ENCODE measurements at places on chromosomes 6 and 20.

GRCh38 chr20:51129147-51129776 lies 106.4 kb upstream of the KCNG1 start:
- no peak for DNase-seq

- DNase-seq: peak; percentile 44
Observed at GRCh38 chr20:61886721-61887595, 178.7 kb downstream of the TAF4 start.

DNA sequence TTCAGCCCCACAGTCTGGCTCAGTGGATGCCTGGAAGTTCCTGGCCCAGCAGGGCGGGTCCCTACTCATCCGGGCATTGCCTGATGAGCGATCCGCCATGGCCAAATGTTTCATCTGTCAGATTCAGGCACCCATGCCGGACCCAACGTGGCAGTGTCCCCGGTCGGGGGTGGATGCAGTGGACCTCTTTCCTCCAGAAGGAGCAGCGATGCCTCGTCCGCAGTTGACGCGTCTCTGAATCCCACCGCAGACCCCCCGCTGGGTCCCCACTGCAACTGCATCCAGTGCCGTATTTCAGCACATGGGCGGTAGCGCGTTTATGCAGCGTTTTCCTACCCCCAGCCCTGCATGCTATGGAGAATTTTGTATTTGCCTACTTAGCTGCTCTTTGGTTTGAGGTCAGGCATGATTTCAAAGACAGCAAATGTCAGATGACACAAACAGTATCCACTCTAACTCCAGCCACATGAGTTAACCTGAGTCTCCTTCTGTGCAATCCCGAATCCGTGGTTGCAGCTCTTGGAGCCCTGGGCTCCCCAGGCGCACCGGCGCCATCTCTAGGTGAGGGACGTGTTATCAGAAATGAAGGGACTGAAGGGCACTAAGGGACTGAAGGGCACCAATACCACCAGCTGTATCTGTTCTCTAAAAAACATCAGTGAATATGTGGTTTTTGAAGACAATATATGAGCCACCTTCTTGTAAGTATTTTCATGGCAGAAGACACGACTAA lies 72.6 kb upstream of the THBS2 start:
- DNase-seq: peak; percentile 65

GRCh38 chr6:14867802-14868201 lies 378.1 kb upstream of the JARID2 start:
- DNase-seq: no peak

DNA sequence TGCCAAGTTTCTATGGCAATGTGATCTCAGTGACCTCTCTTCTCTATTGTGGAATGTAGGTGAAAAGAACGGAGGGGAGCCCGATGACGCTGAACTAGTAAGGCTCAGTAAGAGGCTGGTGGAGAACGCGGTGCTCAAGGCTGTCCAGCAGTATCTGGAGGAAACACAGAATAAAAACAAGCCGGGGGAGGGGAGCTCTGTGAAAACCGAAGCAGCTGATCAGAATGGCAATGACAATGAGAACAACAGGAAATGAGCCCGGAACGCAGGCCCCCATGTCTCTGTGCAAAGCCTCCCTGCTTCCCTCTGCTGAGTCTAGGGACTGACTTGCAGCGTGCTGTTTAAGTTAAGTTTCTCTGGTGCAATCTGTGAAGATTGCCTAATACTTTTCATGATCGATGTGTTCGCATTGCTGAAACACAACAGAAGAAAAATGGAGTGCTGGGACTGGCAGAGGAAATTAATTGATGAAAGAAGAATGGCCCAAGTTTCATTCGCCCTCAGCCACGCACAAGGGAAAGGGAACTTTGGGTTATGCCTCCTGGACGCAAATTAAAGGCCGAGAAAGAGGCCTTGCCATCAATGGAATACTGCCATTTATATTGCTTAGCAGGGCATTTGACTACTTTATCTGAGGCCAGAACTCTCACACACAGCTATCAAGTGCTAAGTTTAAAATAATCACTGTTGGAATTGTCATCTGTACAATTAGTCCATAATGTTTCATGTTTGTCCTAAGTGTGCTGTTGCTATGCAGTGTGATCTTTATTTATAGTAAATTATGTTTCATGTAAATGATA lies 146.4 kb downstream of the AKAP7 start:
- no peak for DNase-seq

DNA sequence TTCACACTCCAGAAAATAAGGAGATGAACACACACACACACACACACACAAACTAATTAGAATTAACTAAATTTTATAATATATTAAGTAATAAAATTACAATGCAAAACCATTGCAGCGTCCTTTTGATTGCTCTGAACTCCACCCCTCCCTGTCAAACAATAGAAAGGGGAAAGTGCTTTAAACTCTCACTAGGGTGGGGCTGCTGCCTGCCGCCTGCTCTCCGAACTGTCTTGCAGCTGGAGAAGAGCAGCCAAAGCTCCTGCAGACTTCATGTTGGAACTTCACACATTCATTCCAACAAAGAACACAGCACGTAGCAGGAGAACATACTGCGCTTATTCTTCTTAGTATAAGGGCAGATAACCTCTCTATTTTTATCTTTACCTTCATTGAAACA lies 83.2 kb downstream of the GCLC start:
- DNase-seq: no peak

- DNase-seq: peak; percentile 38
Observed at GRCh38 chr20:10939331-10939941, 265.6 kb upstream of the JAG1 start.

Data from ELR (cell line).